ENCODE measurements at places on chromosomes 3 and 15.

- no peak for DNase-seq
Measured at GRCh38 chr3:77672016-77672415, 632.1 kb downstream of the ROBO2 start.

- DNase-seq: no peak
Measured at GRCh38 chr3:197305854-197306253, 7.4 kb upstream of the DLG1 start.

GRCh38 chr15:33518421-33518820 lies 207.7 kb downstream of the RYR3 start:
- DNase-seq: no peak

- peak; percentile 39 for DNase-seq
Measured at GRCh38 chr15:59528961-59529402, 82.6 kb upstream of the GCNT3 start.

- DNase-seq: no peak
Measured at GRCh38 chr15:25176991-25177954, 222.5 kb downstream of the SNRPN start.

DNA sequence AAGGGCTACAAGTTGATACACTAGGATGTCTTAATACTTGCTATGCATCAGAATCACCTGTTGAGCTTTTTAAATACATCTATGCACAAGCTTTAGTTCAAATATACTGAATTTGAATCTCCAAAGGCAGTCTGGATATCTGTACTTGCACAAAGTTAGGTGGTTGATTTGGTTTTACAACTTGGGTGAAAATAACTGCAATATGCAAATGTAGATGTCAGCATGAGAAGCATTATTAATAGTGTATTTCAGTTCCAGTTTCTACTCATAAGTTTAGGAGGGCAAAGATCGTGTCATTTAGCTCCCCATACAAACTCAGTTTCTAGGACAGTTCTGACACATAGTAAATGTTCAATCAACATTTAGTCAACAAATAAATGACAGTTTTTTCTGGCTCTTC lies 25.6 kb downstream of the IQCB1 start:
- no peak for DNase-seq

DNA sequence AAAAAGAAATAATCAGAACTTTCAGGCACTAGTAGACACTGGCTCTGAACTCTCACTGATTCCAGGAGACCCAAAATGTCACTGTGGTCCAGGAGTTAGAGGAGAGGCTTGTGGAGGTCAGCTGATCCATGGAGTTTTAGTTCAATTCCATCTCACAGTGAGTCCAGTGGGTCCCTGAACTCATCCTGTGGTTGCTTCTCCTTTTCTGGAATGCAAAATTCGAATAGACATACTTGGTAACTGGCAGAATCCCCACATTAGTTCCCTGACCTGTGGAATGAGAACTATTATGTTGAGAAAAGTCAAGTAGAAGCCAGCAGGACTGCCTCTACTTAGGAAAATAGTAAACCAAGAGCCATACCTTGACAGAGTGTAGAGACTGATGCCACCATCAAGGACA lies 87.3 kb upstream of the OXTR start:
- DNase-seq: no peak

- DNase-seq: no peak
Measured at GRCh38 chr15:31133890-31134289, 32.4 kb upstream of the TRPM1 start.

DNA sequence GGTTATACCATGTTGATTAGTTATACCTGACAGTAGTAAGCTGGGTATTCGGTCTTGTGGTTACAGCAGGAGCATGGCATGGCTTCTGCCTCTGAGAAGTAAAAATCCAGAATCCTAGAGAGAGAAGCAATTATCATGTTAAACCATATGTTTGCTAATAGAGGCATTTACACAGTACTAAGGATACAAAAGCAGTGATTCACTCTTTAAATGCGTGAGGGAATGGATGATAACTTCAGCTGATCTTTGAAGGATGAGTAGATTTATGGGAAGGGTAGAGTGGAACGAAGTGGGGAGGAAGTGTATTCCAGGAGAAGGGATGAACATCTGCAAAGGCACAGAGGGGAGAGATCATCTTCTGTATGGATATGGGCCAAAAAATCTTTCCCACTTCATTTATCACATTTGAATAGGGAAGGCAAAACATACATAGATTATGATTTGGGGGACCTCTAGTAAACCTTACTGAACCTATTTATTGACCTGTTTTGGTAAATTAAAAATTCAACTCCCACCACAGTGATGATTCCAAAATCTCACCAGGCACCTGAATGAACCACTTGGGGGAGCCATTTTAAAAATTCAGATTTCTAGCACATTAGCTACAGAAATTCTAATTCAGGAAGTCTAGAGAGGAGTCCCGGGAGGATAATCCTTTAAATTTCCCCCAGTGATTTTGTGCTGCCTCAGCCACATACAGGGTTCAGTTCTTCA lies 35.1 kb downstream of the IGSF10 start:
- no peak for DNase-seq

DNA sequence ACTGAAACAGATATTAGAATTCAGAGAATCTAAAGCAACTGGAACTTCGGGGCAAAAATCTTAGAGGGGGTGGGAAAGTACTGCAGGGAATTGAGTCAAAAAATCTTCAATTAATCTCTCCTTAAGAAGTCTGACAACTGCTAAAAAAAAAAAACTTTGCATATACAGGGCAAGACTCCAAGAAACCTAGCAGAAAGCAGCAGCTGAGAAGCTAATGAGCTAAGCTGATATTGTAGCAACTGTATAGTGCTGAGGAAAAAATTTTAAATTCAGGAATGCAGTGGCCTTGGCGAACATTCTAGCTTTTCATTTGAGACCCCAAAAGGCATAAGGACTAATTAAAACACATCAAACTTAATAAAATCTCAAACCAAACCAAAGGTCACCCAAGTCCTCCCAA lies 113.6 kb downstream of the SCAPER start:
- DNase-seq: no peak

DNA sequence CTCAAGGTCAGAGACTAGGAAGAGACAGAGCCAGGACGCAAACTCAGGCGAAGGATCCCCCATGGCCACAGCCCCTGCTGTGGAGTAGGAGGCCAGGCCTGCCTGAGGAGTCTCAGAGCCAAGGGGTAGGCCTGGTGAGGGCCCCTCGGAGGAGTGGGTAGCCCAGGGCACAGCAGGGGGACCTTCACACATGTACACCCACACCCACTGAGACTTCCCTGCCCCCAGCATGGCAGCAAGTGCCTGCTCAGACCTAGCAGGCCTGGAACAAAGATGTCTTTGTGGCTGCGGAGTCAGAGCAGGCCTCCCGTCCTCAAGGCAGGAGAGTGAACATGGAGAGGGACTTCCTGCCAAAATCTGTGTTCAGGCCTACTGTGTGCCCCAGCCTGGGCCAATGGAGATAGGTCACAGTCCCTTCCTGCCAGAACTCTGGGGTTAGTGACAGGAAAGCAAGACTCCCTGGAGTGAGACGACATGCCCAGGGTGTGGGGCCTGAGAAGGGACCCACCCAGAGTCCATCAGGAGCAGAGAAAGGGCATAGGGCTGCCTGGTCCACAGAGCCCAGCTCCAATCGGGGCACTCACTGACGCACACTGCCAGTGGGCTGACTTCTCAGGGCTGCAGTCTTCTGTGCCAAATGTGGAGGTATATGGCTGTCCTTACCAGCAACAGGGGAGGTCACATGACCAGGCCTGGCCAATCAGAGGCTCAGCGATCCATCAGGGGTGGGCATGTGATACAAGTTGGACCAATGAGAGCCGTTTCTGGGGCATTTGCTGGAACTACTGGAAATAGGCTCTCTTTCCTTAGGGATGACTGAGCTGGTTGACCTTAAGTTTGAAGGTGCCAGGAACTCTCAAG lies 2.3 kb downstream of the GRIP2 start:
- no peak for DNase-seq

DNA sequence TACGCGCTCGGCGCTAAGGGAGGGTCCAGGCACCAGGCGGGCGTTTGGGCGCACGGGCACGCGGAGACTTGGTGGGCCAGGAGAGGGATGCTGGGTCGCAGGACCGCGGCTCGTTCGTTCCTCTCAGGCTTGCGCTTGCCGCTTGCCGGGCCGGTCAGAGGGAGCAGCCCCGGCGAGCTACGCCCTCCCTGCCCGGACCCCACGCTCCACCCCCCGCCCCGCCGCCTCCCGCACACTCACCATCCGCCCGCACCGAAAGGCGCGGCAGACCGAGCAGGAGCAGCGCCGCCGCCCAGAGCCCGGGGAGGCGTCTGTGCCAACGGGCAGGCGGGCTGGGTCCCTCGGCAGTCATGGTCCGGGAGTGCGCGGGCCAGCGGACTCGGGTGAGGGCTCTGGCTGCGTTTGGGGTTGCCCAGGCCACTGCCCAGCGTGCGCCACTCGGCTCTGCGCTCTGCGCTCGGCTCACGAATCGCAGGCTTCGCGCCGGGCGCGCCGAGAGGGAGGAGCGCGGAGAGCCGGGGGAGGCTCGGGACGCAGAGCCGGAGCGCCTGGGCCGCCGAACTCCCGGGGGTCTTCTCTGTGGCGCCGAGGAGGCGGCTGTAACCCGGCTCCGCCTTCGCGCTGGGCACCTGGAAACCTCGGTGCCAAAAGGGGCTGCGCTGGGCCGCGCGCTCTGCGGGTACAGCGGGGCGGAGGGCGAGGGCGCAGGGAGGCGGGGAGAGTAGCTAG lies at the start of gene SUSD5:
Gene SUSD5 (minus strand): TSS at position 365 of the 729 bp plus-strand sequence. CDS start 13 bp downstream, at position 352.
- no peak for DNase-seq

DNA sequence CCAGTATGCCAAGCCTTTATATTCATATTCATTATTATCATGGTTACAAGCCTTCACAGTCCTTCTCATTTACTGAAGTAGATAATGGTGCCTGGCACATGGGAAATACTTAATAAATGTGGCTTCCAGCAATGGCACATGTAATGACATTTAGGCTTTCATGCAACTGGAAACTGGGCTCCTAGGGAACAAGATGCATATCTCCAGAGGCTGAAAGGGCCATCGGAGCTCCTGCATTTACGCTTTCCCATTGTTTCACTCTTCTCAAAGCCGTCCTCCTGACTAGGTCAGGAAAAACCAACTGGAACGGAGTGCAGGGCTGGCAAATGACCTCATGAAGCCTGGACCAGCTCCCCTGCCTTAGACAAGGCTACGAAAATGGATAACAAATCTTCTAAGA lies 474.9 kb downstream of the MAGI1 start:
- DNase-seq: no peak

- no peak for DNase-seq
Measured at GRCh38 chr3:173398111-173398479, 551 bp downstream of the NLGN1 start.

- DNase-seq: no peak
Measured at GRCh38 chr15:69150336-69150735, 10.1 kb upstream of the GLCE start.

DNA sequence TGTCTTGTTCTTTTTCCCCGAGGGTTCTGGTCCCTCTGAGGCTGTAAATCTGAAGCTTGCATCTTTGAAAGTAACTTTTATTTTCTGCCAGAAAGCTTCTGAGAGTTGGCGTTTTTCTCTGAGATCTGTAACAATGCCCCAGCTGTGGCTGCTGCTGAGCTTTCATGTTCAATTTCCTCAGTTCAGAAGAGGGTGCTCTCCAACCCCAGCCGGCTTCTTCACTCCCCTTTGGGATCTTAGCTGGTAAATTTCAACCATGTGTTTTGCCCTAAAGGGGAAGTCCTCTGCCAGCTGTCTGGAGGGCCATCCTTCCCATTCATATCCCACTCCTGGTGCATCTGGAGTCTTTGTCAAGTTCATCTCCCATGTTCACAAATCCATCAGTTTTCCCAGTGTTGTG lies 18.3 kb upstream of the CFAP100 start:
- no peak for DNase-seq

DNA sequence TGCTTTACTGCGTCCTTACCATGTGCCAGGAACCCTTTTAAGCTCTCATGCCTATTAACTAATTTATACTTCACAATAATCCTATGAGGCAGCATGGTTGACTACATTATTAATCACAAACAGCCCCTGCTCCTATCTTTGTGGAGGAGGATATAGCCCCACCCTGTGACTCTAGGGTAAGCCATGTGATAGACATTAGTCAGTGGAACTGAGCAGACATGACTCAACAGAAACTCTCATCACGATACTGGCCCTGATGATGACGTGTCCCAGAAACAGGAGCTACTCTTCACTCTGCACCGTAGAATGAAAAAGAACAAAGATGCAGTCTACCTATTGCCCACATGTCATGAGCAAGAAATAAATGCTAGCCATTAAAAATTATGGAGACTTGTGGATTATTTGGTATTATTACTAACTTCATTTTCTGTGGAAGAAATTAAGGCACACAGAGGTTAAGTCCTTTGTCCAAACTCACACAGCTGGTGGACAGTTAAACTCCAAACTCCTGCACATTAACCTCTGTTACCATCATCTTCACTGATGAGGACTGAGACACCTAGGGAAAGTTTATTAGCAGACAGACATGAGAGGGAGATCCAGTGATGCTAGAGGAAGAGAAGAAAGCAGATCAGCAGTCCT lies 51.2 kb downstream of the CFAP20DC start:
- no peak for DNase-seq

DNA sequence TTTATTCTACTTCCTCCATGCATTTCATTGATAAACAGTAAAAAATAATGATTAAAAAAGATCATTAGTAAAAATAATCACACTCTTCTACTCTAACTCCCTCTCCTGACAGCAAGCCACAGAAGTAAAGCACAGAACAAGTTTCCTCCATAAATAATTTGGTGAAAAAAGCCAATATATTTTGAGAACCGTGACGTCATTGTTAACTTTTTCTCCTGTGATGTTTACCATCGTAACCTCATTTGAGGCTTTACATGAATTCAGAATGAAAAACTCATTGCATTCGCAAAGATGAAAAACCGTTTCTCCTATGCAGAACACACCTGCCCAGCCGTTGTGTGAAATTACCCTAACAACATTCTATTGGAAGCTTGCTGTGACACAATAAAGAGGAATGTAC lies 120.7 kb downstream of the NSUN3 start:
- no peak for DNase-seq

DNA sequence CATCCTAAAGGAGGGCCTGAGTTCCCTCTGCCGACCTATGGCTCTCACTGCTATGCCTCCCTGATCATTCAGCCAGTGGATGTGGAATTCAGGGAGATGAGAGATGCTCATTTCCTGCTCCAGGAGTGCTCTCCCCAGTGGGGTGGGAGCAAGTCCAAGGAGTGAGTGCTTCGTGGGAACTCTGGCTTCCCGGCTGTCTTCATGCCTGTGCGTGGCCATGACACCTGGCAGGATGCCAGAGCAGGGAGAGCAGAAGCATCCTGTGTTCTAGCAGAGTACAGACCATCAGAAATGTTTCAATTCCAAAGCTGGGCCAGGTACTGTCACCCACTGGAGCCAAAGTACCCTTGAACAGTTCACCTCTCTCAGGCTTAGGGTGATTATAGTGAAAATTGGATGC lies 45.1 kb downstream of the APH1B start:
- DNase-seq: no peak

GRCh38 chr15:101045236-101045646 lies 126.1 kb downstream of the LRRK1 start:
- DNase-seq: no peak
